ENCODE measurements at places on chromosomes 12 and 14.

DNA sequence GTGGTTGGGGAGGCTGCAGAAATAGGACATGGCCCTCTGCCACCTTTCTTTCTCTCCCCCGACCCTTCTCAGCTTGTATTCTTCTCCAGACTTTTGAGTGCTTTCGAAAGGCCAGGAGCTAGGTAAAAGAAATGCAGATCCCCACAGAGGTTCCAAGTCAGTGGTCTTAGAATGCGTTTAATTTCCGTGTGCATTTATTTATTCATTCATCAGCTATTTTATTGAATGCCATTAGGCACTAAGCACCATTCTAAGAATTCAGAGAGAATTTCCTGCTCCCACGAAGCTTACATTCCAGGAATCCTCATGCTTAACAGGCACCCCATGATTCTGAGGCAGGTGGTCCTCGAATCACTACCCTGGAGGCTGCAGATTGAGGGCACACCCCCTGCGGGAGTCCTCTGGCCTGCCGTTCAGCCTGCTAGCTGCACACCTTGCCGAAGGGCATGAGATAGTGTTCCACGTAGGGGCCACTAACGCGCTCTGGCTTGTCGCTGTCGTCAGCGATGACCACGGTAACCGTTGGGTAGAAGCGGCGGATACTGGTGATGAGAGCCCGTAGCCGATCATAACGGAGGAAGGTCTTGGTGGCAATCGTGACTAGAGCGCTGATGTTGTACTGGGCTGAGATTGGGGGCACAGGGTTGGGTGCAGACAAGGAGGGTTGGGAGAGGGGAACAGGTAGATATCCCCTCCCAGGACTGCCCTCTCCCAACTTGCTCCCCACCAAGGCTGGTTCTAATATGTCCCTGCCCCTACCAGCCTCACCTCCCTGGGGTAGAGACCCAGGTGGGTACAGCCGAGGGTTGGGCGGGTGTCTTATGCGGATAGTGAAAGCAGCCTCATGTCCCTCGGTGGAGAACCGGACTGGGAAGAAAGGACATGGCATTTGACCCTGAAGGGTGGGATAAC is 4.5 kb downstream of the B4GALNT1 start:
- DNase-seq: no peak

DNA sequence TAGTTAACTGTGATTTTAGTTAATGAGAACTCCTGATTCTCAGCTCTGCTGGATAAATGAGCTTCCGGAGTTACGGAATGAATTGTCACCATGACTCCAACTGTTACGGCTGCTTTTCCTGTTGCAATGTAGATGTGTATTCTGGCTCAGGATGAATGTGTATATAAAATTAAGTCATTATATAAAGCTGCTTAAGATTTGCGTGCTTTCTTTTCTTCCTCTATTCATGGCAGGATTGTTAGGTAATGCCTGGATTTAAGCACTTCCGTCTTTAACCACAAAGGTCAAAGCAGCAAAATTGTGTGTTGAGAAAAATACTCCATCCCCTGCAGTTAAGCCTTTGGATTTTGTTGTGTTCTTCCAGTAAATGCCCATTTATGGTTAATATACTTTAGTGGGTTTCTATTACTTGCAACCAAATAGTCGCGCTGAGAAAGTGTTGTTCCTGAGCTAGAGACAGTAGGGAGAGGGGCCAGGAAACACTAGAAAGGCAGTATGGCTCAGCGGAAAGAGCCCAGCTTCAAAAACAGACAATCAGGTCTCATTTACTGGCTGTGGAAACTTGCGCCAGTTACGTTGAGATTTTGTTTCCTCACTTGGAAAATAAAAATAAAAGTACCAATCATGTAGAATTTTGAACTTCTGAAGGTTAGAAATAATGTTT is 9.4 kb upstream of the CCDC175 start:
- DNase-seq: no peak

DNA sequence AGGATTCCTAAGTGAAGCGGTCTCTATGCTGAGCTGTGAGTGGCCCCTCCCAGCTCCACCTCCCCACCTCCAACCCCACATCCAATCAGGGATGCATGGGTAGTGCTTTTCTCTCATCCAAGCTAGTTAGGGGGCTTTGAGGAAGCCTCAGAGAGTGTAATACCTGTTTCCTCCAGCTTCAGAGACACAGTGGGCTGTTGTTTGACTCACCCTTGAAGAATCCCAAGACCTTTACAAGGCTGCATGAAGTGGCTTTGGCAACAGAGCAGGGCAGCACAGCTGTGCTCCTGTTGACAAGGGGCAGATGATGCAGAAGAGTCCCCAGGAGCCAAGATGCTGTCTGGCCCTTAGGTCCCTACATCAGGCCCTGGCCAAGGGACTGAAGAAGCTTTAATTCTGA is 27.1 kb upstream of the CLMN start:
- no peak for DNase-seq

- no peak for DNase-seq
These were observed 147.3 kb downstream of the TSPAN9 start for GRCh38 chr12:3224530-3224903.

GRCh38 chr14:52706286-52706685 is 714 bp upstream of the PSMC6 start:
- no peak for DNase-seq

DNA sequence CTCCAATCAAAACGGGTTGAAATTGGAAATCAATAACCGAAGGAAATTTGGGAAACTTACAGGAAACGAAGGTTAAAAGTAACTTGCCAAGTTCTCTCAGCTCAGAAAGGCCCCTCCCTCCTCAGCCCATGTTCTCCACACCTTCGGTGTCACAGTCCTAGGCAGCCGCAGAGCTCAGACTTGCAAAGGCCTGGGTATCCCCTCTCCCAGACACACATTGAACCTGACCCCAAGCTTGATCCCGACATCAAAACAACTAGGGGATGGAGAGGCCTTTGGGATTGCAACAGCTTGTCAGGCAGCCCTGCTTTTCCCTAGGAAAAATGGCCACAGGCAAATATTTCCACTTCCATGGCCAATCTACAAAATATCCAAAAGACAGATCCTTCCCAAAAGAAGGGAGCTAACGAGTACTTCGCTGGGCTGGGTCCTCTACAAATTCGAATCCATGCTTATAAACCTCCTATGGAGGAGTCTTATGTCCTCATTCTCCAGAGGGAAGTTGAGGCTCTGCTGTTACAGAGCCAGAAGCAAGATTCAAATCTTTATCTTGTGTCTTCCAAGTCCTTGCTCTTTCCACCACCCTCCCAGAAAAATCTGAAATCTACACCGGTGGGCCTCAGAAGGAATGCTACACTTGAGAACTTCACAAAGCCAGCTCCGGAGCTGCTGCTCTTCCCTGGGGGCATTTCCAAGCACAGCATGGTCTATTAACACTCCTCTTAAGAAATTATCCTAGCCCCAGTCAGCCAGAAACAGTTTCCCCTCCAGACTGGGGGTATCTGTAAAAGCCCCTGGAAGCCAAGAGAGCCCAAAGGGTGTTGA is 35.7 kb upstream of the PNMA1 start:
- no peak for DNase-seq

DNA sequence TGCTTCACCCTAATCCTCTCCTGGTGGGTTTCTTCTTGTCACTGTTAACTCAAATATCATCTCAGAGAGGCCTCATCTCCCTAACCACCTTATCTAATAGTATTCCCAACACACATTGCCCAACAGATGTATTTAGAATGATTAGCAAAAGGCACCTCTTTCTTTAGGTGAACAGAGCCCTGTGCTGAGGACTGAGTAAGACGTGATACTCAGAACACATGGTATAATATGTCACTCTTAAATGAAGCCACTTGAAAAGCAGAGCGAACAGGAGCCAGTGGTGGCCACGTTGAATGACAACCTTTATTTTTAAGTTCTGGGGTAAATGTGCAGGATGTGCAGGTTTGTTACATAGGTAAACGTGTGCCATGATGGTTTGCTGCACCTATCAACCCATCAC is 1.5 kb upstream of the KSR2 start:
- DNase-seq: no peak

DNA sequence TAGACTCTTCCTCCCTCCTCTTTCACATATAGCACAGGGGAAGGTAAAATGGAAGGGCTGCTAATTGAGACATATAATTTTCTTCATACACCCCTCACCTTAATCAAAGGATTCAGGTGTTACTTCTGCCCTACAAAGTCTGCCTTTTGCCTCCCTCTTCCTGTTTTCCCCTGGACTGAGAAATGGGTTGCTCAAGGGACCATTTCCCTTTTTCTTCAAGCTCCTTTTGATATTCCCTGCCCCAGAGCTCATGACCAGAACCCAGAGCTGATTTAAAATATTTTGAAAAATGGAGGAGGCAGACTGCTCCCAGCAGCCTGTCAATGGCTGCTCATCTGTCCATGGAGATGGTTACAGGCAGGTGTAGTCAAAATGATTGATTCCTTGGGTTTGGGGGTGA is 6.3 kb upstream of the PIP4K2C start:
- DNase-seq: no peak

- DNase-seq: no peak
These were observed 98.7 kb downstream of the GAS2L3 start for GRCh38 chr12:100672075-100672592.

Measured in AG09319 (cell line).